ENCODE measurements at places on chromosomes 16 and 17.

DNA sequence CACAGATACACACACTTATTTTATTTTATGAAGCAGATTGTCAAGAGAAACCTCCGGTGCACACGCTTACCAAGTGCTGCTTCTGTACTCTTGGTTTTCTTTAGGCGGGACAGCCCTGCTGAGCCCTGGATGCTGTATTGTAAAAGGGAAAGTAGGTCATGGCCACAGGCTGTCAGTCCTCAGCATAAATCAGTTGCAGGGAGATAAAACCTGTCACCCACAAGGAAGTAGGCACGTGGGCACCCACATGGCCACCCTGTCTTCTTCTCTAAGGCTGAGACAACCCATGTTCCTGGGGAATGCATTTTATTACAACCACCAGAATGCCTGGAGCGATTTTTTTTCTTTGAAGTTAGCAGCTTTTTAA, 59.3 kb downstream of the ASIC2 start:
- no peak for DNase-seq

DNA sequence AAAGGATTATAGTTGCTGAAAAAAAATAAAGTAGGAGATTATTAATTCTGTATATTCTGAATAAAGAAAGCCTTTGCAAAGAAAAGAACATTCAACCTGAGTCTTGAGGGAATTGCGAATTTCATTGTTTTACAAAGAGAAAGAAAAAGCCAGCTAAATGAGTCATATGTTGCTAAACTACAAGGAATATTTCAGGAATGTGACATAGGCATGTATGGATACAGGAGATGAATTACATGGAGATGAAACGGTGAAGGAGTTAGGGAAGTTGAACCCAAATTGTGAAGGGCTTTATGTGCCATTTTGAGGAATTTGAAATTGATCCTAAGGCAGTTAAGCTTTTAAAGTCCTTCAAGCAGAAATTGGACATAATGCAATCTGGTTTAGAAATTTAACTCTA, 177.3 kb upstream of the RBL2 start:
- DNase-seq = no peak

- no peak for DNase-seq
Measured at GRCh38 chr16:19410435-19411171, 7.1 kb upstream of the TMC5 start.

DNA sequence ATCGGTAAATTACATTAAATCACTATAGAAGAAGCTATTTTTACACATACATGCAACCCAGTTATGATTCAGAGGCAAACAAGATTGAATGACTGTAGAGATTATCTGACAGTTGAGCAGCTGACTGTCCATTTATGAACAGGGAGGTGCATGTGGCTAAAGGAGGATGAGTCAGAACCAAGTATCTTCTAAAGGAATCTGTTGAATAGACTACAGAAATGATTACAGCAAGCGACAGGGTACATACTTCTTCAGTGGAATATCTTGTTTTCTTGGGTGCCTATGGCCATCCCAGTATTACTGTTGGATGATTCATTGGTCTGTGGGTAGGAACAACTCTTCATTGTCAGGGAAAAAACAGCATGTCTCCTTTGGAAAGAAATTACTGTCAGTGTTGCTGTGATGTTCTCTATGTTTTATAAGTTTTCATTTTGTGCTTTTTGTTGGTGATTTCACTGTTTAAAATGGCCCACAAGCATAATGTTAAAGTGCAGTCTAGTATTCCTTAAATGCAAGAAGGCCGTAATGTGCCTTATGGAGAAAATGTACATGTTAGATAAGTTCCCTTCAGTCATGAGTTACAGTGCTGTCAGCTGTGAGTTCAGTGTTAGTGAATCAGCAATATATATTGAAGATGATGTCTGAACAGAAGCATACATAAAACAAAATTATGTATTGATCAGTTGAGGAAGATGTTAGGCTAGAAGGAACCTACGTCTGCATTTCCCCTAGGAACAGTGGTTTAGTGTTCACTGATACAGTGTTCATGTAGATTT, 27.0 kb downstream of the CBFB start:
- DNase-seq = no peak

DNA sequence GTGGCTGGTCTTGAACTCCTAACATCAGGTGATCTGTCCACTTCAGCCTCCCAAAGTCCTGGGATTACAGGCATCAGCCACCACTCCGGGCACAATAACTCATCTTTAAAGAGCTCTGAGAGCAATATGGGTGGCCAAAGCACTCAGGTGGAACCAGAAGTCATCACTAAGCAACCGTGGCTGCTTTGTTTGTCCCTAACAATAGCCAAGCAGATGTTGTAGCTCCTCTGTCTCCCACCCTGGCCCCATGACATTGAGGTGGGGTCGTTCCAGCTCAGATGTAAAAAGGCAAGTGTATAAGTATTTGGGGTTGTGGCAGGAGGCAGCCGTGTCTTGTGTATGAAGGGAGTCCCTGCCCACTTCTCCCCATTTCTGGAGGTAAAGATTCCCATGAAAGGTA, 3.7 kb upstream of the SCIMP start:
- DNase-seq = no peak

- no peak for DNase-seq
Measured at GRCh38 chr17:18139949-18140348, 31.4 kb downstream of the MYO15A start.

DNA sequence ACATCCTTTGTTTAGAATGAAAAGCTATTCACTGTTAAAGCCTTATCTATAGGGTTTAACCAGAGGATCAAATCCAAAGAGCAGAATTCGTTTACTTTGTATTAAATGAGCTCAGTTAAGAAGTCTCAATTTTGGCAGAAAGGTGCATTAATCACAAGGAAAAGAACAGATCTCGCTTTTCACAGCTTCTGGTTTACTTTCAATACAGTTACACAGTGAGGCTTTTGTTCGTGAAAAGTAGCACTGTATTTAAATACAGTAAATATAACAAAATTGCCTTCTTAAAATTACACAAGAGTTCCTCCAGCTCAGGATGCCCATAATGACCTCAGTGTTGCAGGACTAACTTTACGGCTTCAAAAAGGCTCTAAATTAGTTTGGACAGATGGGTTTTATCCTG, 669.1 kb upstream of the SALL1 start:
- DNase-seq = no peak

GRCh38 chr16:66227766-66228530, 138.5 kb upstream of the CDH5 start:
- no peak for DNase-seq

- peak; percentile 22 for DNase-seq
Measured at GRCh38 chr16:50696575-50697420, 3.4 kb downstream of the NOD2 start.

- DNase-seq = no peak
Measured at GRCh38 chr17:27348196-27348595, 54.3 kb downstream of the WSB1 start.

DNA sequence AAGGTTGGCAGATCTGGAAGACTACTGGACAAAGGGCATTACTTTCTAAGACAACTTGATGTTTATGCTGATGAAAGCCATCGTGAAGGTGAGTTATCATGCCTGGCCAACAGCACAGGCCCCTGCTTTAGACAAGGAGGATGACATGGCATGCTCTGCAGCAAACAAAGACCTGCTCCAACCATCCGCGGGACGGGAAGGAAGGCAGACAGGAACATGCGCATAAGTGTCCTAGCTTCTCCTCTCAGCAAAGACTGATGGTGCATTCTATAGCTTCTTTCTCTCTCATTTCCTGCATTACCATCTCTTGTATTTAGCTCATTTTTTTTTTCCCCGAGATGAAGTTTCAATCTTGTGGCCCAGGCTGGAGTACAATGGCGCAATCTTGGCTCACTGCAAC, 5.4 kb downstream of the NPLOC4 start:
- no peak for DNase-seq

DNA sequence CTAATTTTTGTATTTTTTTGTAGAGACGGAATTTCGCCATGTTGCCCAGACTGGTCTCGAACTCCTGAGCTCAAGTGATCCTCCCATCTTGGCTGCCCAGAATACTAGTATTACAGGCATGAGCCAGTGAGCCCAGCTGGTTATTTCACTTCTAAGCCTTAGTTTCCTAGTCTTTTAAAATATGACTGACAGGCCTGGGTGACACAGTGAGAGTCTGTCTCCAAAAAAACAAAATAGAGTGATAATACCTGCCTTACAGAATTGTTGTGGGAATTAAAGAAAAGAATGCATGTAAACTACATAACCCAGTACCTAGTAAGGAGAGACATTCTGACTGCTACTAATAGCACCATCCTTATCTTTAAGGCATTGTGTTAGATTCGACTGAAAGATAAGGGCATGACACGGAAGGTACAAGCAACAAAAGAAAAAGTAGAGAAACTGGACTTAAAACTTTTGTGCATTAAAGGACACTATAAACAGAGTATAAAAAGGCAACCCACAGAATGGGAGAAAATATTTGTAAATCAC, 11.6 kb downstream of the TOM1L2 start:
- no peak for DNase-seq

DNA sequence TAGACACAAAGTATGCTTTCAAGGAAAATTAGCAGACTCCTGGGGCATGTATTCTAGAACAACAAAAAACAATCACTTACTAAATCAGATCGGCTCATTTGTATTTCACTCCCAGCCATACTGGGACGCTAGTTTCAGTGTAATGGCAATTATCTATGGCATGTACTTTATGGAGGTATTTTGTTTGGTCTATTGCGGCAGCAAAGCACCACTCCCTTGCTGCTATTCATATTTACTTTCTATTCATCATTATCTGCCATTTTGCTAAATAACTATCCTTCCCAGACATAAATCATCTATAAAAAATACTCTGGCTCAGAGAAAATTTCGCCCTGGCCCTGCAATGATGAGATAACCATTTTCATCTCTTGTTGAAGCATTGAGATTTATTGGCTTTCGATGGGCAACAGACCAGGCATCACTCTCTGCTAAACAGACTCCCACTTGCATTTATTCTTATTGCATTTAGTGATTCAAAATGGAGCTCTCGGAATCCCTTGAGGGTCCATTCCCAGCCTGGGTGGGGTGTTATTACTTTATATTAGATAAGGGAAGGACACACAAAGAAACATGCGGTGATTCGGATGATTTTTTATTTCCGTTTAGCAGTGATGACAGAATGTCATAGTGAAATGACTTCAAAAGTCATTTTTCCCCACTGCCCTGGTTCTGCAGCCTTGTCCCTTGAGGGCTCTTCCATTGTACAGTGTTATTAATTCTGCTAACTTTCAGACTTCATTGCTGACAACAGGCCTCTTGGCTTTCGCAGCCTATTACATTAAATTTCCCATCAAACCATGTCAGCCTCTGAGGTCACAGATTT, 225.8 kb downstream of the IRX3 start:
- no peak for DNase-seq

- DNase-seq = no peak
Measured at GRCh38 chr17:62134397-62134796, 69.3 kb upstream of the MED13 start.

- no peak for DNase-seq
Measured at GRCh38 chr16:76182041-76182635, 95.1 kb upstream of the CNTNAP4 start.

GRCh38 chr16:19389246-19389645, 28.4 kb upstream of the TMC5 start:
- peak; percentile 5 for DNase-seq

DNA sequence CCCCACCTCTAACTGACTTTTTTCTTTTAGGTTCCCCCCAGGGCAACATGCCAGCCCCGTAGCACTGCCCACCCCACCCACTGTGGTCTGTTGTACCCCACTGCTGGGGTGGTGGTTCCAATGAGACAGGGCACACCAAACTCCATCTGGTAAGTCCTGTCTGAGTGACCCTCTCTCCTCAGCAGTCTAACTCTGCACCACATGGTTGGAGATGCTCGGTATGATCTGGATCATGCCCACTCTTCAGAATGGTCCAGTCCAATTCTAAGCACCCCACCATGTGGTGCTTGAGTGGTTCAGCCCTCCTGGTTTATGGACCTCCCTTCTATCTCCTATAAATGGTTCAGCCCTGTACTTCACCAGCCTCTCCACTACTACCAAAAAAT, 5.9 kb downstream of the KDM6B start:
- no peak for DNase-seq

- DNase-seq = no peak
Measured at GRCh38 chr17:79977708-79978547, 57.7 kb downstream of the TBC1D16 start.

DNA sequence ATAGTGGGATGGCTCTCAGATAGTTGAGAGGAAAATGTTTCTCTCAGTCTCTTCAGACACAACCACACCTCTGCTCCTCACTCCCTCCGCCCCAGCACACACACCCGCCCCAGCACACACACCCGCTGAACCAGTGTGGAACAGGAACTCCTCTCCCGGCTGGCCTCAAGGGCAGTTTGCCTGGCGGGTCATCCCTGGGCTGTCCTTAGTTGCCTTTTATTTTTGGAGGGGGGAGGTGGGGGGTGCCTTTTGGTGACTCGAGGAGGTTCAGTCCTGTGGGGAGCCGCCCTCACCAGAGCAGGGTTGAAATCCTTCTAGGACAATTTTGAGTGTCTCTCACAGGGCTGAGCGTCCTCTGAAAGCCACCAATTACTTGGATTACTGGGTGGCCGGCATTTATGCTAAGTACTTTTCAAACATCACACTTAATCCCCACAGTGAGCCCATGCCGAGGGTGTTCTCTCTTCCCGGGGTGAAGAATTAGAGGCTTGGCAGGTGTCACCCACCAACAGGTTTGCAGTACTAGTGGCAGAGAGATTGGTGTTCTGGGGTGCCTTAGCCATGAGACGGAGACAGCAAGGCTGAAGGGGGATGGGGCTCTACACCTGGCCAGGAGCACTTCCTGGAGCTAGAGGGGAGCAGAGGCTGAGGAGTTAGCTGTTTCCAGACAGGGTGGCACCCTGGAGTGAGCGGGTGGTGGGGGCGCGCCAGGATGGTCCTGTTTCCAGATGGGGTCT, 2.8 kb downstream of the RASD1 start:
- DNase-seq = no peak

DNA sequence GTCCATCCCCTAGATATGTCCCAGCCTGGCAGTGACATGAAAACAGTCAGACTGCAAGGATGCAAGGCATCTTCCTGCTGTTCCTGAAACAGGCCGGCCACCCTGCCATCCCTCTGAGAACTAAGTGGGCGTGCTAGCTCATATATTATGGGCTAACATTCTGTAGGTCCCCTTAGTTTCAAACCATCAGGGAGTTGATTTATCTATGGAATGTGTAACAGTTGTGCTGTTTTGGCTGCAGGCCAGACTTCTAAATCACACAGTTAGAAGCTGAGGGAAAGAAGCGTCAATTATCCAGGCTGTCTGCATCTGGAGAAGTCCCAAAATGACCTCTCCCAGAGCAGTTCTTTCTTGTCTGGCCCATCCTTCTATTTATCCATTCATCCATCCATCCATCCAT, 102.7 kb upstream of the DNAH9 start:
- DNase-seq = no peak

DNA sequence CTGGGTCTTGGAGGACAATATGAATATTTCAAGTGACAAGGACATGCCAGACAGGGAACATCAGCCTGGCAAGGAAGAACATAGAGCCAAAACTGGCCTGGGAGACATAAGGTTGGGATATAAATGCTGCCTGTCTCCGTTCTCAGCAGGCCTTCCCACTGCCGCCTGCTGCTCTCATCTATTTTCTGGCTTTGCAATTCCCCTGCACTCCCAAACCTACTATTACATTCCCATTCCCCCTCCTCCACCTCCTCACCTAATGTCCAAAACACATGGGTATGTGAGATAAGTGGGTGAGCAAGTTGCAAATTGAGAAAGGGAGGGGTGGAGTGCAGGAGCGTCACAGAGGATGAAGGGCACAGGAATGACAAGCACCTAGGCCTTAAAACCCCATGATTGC, 244.3 kb upstream of the CDH8 start:
- DNase-seq = no peak

- DNase-seq = no peak
Measured at GRCh38 chr17:28119560-28119959, 77.1 kb downstream of the NLK start.

Measured in activated gamma-delta T cell treated with Interleukin-2 at 50 U/mL for 16 hours (primary cell).